Progenitor cell of endocrine pancreas (in vitro differentiated cells): ENCODE measurements at places on chromosomes 5 and 9.
A peak's percentile ranks its signal among the peaks of the same experiment; 100 is the strongest.

- H3K4me1 ChIP-seq: peaks cover 2% of the 10 kb centered on the region
- H3K27me3 ChIP-seq: no peaks in the 10 kb centered on the region
- H3K4me3 ChIP-seq: no peak overlapping the region
- no peak for DNase-seq
- H3K36me3 ChIP-seq: no peaks in the 10 kb centered on the region
Measured at GRCh38 chr5:17794201-17794600, 159.9 kb downstream of the TAF11L14 start.

- H3K4me1 ChIP-seq: no peaks in the 10 kb centered on the region
- no peak overlapping the region for H3K4me3 ChIP-seq
Measured at GRCh38 chr9:127181595-127182190, 59.3 kb upstream of the ANGPTL2 start.

DNA sequence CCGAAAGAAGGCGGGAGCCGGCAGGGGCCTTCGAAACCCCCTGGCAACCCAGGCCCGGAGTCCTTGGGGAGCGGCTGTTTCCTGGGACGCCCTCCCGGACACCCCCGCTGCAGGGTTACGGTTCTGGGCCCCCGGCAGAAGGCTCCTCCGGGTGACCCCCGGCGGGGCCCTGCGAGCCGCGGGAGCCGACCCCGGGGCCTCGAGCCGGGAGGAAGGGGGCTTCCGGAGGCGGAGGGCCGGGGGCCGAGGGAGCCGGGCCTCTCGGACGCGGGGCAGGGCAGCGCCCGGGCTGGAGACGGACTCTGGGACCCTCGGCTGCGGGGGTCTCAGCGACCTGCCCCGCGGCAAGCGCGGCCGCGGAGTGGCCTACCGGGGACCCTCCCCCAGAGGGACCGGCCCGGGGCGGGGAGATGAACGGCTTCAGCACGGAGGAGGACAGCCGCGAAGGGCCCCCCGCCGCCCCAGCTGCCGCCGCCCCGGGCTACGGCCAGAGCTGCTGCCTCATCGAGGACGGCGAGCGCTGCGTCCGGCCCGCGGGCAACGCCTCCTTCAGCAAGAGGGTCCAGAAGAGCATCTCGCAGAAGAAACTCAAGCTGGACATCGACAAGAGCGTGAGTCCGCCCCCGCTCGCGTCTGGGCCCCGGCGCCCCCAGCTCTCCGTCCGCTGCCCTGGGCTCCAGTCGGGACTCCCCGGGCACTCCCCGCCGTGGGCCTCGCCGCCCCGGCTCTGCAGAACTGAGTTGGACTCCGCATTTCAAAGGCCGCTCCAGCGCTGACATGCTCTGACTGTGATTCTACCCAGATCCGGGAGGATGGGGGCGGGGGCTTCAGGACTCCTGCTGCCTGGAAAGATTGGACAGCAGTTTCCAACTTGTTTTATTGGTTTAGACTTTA, 645 bp downstream of the SAP30L start:
- peak overlapping the region; percentile 55 for H3K27ac ChIP-seq
- DNase-seq: peak; percentile 39
- peak overlapping the region; percentile 82 for H3K4me3 ChIP-seq
- no peaks in the 10 kb centered on the region for H3K27me3 ChIP-seq

DNA sequence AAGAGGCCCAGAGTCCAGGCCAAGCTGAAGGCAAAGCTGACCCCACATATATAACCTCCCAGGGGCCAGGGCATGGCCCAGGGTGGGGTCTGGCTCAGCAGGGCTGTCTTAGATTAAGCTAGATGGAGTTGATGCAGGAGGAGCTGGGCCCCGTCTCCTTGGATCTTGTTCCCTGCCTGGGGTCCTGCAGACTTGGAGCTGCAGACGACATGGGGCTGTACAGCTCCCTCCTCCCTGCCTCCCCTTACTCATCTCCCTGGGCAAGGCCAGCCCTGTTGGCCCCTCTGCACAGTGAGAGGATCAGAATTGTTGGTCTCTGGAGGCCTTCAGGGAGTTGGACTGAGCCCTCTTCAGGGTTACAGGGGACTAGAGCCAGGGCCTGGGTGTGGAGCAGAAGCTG, 134.9 kb downstream of the RGS3 start:
- peaks cover 38% of the 10 kb centered on the region for H3K4me1 ChIP-seq
- no peak overlapping the region for H3K27ac ChIP-seq
- no peak overlapping the region for H3K4me3 ChIP-seq
- DNase-seq: no peak
- peaks cover 11% of the 10 kb centered on the region for H3K36me3 ChIP-seq

DNA sequence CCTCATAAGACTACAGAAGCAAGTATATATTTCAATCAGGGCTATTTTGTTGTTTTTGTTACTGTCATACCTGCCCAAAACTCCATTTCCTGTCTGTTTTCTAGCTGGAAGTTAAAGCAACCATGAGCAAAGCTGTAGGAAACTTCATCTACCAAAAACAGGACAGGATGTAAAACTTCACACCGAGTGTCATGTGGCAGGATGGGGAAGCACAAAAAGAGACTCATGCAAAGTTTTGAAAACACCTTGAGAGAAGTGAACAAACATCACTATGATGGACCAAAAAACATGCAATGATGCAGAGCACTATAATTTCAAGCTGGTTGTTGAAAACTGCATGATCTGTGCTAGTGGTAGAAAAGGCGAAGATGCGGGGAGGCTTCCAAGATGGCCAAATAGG, 6.3 kb upstream of the GZMA start:
- peaks cover 8% of the 10 kb centered on the region for H3K27me3 ChIP-seq
- H3K4me3 ChIP-seq: no peak overlapping the region
- H3K27ac ChIP-seq: no peak overlapping the region
- no peak for DNase-seq
- H3K4me1 ChIP-seq: no peaks in the 10 kb centered on the region

- no peaks in the 10 kb centered on the region for H3K27me3 ChIP-seq
- peak overlapping the region; percentile 89 for H3K27ac ChIP-seq
- H3K4me1 ChIP-seq: peaks cover 2% of the 10 kb centered on the region
- peak overlapping the region; percentile 70 for H3K4me3 ChIP-seq
- peak; percentile 93 for DNase-seq
Measured at GRCh38 chr5:139517683-139518564, 35.4 kb upstream of the STING1 start.

- no peak for DNase-seq
- H3K36me3 ChIP-seq: no peaks in the 10 kb centered on the region
- H3K27ac ChIP-seq: no peak overlapping the region
Measured at GRCh38 chr5:89930591-89931392, 478.8 kb downstream of the CETN3 start.

GRCh38 chr9:77847626-77848025, 184.0 kb downstream of the GNAQ start:
- DNase-seq: no peak
- H3K4me1 ChIP-seq: peaks cover 21% of the 10 kb centered on the region
- peak overlapping the region; percentile 33 for H3K27ac ChIP-seq
- no peak overlapping the region for H3K4me3 ChIP-seq

- H3K27me3 ChIP-seq: no peaks in the 10 kb centered on the region
- no peak for DNase-seq
- no peak overlapping the region for H3K27ac ChIP-seq
- peaks cover 14% of the 10 kb centered on the region for H3K36me3 ChIP-seq
- no peak overlapping the region for H3K4me3 ChIP-seq
Measured at GRCh38 chr9:93306081-93306480, 122.1 kb downstream of the WNK2 start.

DNA sequence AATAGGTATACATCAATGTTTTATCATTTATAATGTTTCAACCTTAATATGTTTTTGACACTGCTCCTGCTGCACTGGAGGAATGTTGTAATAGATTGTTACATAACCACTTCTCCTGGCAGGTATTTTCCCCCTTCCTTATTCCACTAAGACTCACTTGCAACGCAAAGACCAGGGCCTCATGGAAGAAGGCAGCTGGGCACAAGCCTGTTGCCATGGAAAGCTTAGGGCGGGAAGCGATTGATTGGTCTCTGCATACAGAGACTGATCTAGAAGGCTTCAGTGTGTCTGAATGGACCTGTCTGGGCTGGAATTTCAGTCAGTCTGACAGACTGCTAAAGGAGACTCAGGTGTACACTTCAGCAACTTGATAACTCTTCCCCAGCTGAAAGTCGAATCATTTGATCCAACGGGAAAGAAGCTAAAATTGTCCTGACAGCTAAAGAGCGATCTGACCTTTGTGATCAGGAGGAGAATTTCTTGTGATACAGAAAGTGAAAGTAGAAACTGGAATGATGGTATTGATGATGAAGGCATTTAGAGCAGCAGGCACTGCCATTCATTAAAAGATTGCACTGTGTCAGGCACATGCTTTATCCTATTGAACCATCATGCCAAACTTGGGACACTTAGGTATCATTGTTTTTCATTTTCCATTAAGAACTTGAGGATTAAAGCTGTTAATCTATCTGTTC, 65.1 kb downstream of the GRIA1 start:
- no peaks in the 10 kb centered on the region for H3K4me1 ChIP-seq
- H3K27me3 ChIP-seq: no peaks in the 10 kb centered on the region
- no peak overlapping the region for H3K27ac ChIP-seq
- no peak overlapping the region for H3K4me3 ChIP-seq
- no peak for DNase-seq

- H3K4me1 ChIP-seq: peaks cover 47% of the 10 kb centered on the region
- peak overlapping the region; percentile 10 for H3K27ac ChIP-seq
- peak overlapping the region; percentile 92 for H3K4me3 ChIP-seq
Measured at GRCh38 chr9:121199921-121200320, 1.7 kb downstream of the RAB14 start.

DNA sequence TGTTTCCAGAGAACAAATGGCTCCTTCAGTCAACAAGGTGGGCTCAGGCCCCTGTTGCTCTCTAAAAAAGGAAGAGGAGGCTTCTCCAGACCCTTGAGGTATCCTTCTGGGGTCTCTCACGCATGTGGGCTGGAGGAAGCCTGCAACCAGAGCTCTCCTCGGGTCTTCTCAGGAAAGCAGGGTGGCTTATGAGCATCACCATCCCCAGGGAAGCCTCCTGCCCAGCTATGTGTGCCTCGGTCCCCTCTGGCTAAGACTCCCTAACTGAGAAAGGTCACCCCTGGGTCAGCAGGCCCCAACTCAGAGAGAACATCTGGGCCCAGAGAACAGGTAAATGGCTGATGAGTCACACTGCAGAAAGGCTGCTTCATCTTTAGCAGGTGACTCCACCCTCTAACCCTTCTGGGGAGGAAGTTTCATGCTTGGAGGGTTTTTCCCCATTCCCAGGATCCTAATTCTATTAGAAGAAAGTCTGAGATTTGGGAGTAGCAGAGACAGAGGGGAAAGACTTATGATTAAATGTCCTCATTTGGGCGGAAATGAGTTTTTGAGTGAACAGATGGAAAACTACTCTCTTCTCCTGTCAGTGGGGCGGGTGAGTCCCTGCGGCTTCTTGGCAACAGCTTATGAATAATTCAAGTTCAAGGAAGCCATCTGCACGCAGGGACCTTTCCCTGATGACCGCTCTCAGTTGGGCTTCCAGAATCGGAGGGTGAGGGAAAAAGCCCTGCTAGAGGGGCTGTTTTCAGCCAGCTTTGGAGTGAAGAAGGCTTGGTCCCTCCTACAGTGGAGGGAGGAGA, 41.9 kb downstream of the TGFBI start:
- H3K4me3 ChIP-seq: no peak overlapping the region
- no peak overlapping the region for H3K27ac ChIP-seq
- H3K27me3 ChIP-seq: peaks cover 6% of the 10 kb centered on the region
- H3K4me1 ChIP-seq: peaks cover 8% of the 10 kb centered on the region

DNA sequence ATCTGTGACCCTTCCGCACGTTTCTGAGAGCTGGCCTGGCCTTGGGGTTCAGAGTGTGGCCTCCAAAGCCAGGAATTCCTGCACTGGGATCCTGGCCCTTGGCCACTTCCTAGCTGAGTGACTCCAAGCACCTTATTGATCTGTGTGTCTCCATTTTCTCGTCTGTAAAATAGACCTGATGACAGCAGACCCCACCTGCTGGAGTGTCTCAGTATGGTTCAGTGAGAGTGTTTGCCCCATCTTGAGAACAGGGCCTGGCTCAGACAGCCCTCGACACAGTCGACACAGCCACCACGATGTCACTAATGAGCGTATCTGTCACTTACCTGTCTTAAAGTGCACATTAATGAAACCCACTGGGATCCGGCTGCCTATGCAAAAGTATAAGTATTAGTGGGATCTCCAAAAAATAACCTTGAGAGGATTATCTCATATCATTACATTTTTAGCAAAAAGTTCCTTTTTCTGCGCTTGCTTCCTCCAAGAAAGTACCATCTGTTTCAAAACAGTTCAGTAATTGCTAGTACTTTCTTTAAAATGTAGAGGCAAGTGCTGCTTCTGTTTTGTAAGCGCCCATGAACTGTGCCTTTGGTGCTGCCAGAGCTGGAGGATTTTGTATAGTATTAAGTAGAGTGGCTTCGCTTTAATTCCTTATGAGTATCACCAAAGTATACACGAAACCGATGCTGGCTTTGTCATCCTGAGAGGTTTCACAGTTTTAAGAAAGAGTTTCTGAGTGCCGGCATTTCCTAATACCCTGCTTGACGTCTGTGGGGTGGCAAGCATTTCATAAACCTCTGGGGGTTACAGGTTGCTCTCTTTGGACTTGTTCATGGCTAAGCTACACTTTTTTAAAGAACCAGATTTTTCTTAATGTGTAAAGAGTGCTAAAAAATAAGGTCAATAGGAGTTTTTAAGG, 31.7 kb downstream of the UBE2QL1 start:
- no peak overlapping the region for H3K4me3 ChIP-seq
- DNase-seq: no peak
- H3K36me3 ChIP-seq: no peaks in the 10 kb centered on the region
- peaks cover 5% of the 10 kb centered on the region for H3K27me3 ChIP-seq
- H3K27ac ChIP-seq: no peak overlapping the region
- H3K4me1 ChIP-seq: peaks cover 1% of the 10 kb centered on the region

DNA sequence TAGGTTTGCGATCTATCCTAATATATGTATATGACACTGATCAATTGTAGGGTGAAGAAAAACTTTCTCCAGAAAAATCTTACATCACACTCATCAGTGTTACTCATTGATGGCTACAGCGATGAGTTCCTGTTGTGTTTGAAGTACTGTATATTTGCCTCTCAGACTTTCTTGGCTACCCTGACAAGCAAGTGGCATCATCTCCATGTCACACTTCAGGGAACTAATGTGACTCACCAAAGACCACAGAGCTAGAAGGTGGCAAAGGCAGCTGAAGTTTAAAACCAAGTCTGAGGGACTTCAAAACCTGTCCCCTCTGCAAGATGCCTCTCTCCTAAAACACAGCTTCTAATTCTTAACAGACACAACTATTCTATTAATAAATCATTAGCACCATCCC, 451.4 kb downstream of the CTNND2 start:
- peaks cover 2% of the 10 kb centered on the region for H3K36me3 ChIP-seq
- no peak for DNase-seq
- no peak overlapping the region for H3K4me3 ChIP-seq
- no peaks in the 10 kb centered on the region for H3K4me1 ChIP-seq
- H3K27ac ChIP-seq: no peak overlapping the region
